B cell (primary cell): ENCODE measurements at places on chromosomes 6 and 20. TPM values are rescaled to one million over a fixed set of nuclear protein-coding genes. Genes with fewer than 3 reads are reported as not detected.

DNA sequence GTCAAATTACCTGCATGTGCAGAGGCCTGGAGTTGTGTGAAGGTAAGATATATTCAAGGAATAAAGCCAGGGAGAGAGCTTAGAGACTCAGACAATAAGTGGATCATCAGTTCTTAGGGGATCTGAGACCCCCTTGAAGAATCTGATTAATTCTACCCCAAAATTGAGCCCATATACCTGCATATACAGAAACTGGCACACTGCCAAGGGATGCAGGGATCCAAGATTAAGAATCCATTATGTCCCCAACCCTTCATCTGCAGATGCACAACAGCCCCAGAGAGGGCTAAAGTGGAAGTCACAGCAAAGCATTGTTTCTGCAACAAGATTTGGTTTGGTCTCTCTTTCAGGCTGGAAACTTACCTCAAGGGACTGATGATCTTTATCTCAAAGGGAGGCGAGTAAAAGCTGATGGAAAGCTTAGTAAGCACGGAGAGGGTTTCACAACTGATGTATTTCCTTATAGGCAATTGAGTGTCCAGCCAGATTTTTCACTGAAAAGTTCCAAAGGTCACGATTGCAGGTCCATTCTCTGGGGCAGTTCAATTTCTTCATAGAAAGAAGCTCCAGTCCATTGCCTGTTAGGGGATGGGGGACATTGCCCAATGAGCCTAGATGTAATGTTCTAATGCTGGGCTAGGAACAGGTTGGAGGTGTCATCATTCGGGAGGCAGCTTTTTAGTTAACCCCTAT lies 20.9 kb upstream of the STK35 start:
- DNase-seq: no peak

Gene OR12D3
- not detected in 2 replicates for polyA plus RNA-seq

Gene TGM3
- not detected in 2 replicates for polyA plus RNA-seq

DNA sequence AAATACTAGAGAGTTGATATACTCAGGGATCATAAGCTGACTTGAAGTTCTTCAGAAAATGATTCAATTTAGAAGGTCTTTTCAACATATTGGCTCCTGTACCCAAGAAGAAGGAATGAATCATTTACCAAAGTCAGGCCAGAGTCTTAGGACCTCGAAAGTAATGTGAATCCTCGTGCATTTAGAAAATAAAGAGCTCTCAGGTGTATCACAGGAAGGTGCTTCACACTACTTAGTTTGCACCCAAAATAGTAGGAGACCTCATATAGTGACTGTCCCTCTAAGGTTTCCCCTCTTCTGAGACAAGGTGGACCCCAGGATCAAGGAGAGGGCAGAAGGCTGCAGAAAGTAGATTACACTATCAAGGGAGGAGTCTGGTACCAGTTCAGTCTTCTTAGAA lies 71.8 kb downstream of the F13A1 start:
- DNase-seq: no peak

Gene MAPK13
- polyA plus RNA-seq: 31.5 and 34.8 TPM in 2 replicates

Gene RXRB
- 82.3 and 88.3 TPM in 2 replicates for polyA plus RNA-seq

- DNase-seq: no peak
Measured at GRCh38 chr6:149168968-149169367, 148.5 kb upstream of the TAB2 start.

DNA sequence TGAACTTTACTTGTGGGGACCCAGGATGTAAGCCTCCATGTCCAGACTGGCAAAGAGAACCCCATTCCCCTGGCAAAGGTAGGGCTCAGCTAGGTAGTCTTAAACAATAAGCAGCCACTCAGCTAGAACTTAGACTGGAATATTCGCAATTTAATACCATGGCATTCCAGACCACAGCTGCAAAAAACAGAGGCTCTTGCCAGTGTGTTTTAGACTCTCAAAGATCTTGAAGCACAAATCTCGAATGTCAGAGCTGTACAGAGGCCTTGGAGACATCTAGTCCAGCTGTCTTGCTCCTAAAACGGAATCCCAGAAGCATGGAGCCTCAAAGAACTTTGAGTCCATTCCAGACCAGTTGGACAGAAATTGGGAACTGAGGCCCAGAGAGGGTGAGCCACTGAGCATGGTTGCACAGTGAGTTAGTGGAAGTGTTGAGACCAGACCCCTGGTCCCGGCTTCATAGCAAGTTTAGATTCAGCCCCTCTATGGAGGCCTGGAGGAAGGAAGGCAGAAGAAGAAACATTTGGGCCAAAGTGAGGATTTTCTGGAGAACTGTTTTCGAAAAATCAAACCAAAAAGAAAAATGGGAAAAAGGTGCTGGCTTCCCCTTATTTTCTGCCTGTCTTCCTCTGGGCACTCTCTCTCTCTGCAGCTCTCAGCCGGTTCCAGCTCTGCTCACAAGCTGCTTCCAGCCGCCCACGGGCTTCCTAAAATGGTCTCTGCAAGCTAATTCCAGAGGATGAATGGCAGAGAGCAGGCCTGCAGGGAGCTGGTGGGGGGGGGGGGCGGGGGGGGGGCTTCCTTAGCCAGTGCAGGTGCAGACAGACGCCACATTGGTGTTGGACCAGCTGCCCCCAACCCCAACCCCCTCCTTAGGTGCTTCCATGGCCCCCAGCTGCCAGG lies 32.4 kb downstream of the AAR2 start:
- DNase-seq: no peak

Gene UST
- 7.0 and 7.3 TPM in 2 replicates for polyA plus RNA-seq

DNA sequence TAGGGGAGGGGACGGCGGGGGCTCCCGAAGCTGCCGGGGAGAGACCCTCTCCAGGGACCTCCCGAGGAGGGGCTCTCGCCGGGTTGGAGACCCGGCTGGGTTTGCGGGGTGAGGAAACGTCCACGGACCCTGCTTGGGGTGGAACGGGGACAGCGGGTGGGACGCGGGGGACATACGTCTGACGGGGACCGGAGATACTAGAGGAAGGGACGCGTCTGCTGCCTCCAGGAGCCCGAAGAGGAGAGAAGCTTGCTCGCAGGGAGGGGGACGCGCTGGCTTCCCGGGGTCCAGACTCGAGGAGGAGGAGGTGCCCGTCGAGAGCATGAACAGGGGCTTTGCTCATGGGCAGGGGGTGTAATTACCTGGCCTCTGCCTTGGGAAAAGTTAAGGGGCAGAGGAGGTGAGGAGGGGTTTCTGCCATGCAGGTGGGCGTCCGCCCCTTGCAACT lies 593 bp downstream of the DNMT3B start:
- no peak for DNase-seq

Gene PLCB1
- 0.07 and 0.18 TPM in 2 replicates for polyA plus RNA-seq

DNA sequence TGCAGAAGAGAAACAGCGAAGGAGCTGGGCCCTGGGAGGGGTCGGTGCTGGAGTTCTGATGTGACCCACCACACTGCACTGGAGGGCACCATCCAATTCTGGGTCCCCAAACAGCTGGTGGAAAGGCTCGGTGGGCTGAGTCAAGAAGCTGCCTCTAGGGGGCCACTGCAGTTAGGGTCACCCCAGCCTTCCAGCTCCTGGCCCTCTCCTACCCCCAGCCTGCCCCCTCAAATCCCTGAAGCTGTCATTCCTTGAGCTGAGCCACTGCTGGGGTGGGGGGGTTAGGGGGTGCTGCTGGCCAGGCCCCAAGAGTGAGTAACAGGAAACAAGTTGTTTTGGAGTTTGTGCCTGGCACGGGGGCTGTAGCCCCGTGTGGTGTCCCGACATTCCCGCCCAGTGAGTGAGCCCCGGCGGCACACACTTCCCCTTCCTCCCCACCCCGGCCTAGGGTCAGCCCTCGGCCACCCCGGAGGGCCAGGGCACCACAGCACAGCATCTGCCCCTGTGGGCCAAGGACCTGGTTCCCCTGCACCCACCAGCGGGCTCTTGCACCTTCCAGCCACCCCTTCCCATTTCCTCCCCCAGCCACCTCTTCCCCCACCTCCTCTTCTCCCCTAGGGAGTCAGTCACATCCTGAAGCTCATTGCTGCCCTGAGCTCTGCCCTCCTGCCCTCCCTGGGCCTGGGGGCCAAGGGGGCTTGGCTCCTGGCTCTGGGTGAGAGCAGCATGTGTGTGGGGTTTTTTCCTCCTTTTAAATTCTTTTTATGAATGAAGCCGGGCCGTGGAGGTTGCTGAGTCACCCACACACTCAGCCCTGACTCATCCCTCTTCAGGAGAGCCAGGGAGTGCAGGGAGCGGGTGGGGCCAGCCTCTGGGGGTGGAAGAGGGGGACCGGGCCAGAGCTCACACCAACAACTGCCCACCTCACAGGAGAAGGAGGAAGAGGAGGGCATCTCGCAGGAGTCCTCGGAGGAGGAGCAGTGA lies 4.6 kb downstream of the SMIM29 start:
- DNase-seq: no peak

Gene FNDC11
- polyA plus RNA-seq: 32.3 and 34.2 TPM in 2 replicates

- no peak for DNase-seq
Measured at GRCh38 chr20:11970243-11970836, 52.6 kb downstream of the BTBD3 start.

- DNase-seq: no peak
Measured at GRCh38 chr6:108987156-108987555, 107.5 kb downstream of the SESN1 start.

Gene RNF8
- polyA plus RNA-seq: 5.3 and 7.4 TPM in 2 replicates

- DNase-seq: no peak
Measured at GRCh38 chr6:133880006-133880405, 8.9 kb upstream of the TCF21 start.

DNA sequence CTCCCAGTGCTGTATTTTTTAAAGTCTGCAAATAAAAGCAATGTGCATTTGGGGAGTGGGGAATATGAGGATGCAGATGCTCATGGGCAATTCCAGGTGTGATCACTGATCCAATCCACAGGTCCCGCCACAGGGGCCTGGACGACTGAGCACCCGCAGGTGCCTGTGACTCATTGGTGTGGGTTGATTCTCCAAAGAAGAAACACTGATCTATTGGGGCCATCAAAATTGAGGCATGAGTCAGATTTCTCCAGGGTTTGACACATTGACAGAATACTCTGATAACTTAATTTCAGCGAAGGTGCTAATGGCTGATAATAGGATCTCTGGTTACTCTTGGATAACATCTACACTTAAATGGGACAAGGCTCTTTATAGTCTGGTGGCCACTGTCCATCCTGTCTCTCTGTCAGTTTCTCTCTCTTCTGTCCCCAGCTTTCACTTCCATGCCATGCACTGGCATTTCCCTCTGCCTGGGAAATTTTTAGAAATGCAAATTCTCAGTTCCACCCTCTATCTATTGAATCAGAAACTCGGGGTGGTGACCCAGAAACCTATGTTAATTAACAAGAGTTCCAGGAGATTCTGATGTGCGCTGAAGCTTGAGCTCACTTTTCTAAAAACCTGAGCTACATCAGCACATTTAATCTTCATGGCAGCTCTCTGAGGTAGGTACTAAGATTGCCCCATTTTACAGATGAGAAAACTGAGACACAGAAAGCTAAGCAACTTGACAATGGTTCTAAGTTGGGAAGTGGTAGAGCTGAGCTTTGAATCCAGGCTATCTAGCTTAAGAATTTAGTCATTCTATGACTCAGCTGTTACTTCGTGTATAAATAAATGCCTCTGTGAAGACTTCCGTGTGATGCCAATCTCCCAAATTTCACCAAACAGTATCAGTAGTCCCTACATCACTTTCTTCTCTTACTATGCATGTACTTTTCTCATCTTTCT lies 10.2 kb upstream of the RCAN2 start:
- DNase-seq: no peak

Gene PLN
- not detected in 2 replicates for polyA plus RNA-seq

Gene OXT
- 1.0 TPM in 1 of 2 replicates, not detected in the other for polyA plus RNA-seq

GRCh38 chr6:130794010-130794697 lies 33.1 kb upstream of the SMLR1 start:
- DNase-seq: no peak

Gene MLN
- polyA plus RNA-seq: not detected in 2 replicates

DNA sequence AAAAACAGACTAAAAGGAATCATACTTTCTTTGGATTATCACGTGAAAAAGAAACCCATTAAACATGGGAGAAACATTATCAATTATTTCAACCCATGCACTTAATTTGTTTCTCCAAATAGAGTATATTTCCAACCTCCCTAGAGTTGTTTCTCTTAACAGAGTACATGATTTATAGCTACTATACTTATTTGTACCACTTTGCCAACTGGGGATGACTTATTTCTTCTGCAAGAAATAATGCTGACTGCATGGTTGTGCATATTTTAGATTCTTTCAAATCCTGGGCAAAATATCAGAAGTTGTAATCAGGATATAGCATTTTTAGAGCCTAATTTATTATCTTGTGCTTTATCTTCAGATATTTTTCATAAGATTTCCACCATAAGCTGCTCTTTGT lies 629.1 kb upstream of the EYS start:
- DNase-seq: no peak

GRCh38 chr6:166614171-166614583 lies 12.9 kb downstream of the RPS6KA2 start:
- no peak for DNase-seq

DNA sequence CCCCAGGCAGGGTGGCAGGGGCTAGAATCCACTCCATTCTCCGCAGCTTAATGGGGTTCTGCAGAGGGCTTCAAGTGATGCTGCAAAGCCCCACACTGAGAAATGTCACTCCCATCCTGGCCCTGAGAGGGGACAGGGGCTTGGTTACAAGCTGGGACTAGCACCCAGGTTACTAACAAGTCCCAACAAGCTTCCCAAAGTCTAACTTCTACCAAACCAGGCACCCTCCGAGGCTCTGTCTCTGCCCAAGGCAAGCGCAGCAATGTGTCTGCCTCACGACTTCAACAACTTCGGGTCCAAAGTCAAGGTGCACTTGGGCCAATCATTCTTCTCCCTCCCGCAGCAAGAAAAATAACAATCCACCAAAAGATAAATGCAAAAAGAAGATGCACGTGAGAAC lies 45.6 kb downstream of the NFATC2 start:
- no peak for DNase-seq

Gene RAET1G
- not detected in 2 replicates for polyA plus RNA-seq

Gene ADGRB3
- polyA plus RNA-seq: not detected in 2 replicates

DNA sequence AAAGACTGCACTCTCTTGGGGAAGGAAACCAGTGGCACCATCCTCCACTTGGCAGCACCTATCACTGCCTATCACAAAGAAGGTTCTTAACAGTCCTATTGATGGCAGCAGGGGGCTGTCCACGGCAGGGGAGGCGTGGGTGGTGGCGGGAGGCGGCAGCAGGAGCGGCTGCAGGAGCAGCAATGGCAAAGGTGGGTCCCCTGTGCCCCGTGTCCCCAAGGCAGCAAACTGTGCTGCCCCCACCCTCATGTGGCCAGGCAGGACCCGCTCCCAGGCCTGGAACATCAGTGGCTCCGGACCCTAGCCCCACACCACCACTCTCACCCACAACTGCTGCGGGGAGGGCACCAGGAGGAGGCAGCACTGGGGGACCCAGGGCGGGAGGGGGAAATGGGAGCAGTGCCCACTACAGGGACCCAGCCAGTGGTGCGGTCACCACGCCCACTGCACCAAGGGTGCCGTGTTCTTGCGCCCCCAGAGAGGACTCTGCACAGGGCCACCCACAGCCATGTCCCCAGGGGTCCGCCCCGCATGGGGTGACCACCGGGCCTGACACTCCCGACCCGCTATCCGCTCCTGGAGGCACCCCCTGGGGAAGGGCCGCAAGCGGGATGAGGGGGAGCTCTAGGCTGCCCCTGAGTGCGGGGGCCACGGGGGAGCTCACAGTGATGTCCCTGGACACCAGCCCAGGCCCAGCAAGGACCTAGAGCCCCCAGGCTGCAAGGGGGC lies 54.6 kb downstream of the GMDS start:
- no peak for DNase-seq

Gene FERMT1
- polyA plus RNA-seq: not detected in 2 replicates

Gene GATA5
- not detected in 2 replicates for polyA plus RNA-seq
